ENCODE measurements at places on chromosomes 16 and 17.

- no peak for DNase-seq
These were observed 120.9 kb downstream of the MRM1 start for GRCh38 chr17:36722121-36722902.

DNA sequence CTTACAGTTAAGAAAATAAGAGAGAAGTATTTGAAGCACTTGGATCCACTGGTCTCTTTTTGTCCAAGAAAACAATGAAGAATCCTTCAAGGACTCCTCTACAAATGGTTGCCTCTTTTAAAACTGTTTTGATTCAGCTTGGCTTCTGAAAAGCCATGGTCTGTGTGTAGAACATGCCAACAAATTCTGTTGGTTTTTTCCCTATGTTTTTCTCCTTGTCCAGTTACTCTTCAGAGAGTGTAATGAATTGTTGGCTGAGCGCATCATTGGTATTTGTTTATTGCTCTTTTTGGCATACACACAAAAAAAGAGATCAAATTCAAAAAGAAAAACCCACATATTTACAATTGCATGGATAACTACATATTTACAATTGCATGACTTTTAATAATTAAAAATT is at the start of gene ABCA10:
Gene ABCA10, minus strand, starts transcription at position 249 of the 400 bp plus-strand sequence. CDS start 3,466 bp downstream, outside the sequence.
- no peak for DNase-seq

- DNase-seq: peak; percentile 68
These were observed 122.3 kb downstream of the SSH2 start for GRCh38 chr17:29807520-29808361.

GRCh38 chr17:74274060-74274708 is at the start of gene DNAI2:
DNAI2 (plus strand) TSS chr17:74274234; CDS start chr17:74281818, 7,584 bp downstream.
- DNase-seq: no peak

DNA sequence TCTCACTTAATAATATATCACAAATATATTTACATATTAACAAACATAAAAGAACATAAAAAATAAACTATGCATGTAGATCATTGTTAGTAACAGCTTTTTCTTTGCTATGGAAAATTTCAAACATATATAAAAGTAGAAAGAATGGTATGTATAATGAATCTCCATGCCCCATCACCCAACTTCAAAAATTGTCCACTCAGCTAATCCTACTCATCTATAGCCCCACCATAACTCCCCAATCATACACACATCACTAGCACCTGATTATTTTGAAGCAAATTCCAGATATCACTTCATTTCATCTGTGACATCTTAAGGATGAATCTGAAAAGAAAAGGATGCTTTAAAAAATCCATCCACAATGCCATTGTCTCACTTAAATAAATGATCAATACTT is 46.8 kb downstream of the SHISA6 start:
- no peak for DNase-seq

DNA sequence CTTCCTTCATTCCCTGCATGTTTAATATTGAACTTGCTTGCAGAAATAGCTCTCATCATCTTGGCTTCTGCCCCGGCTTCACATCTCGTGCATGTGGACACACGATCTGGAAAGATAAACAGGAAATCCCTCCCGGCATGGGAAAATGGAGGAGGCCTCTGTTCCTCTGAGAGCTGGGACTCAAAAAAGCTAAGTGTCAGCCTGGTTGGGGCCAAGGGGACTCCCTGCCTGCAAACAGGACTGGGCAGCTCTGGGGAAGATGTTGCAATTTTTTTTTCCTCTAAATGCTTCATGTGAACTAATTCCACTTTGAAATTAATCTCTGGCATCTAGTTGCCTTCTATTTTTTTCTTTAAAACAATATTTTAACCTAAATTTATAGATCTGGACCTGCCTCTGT is 24.8 kb downstream of the ITPRIPL2 start:
- DNase-seq: no peak

- DNase-seq: no peak
These were observed 2.2 kb downstream of the TIMP2 start for GRCh38 chr17:78922816-78923498.

DNA sequence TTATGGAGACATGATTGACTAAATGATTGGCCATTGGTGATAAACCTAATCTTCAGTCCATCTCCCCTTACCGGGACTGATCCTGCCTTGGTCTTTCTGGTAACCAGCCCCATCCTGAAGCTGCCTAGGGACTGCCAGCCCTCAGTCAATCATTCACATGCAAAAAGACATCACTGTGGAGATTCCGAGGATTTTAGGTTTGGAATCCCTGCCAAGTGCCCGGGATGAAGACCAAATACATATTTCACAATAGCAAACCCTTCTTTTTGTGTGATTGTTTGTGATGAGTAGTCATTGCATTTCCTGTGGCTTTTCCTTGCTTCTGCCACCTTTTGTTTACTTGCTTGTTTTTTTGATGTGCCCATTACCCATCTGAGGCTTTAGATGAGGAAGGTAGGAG is 44.0 kb downstream of the EPN2 start:
- no peak for DNase-seq

DNA sequence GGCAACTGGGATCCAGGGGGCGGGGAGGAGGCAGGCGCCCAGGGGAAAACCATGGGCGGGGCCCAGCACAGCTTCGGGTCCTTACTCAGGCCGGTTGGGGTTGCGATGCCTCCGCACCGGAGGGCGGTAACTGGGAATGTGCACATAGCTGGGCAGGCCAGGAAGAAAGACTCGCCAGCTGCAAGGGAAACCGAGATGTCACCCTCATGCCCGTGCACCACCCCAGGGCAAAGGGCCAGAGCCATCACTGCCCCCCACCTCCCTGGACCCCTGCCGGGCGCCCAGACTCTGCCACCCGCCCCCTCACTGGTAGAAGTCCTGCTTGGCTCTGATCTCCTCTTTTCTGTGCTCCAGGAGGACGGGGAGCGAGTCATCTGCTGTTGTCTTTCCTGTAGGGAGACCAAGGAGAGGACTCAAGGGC is 6.7 kb downstream of the ALOX12B start:
- DNase-seq: no peak

GRCh38 chr17:80846932-80847331 is 144.7 kb upstream of the CHMP6 start:
- DNase-seq: no peak

DNA sequence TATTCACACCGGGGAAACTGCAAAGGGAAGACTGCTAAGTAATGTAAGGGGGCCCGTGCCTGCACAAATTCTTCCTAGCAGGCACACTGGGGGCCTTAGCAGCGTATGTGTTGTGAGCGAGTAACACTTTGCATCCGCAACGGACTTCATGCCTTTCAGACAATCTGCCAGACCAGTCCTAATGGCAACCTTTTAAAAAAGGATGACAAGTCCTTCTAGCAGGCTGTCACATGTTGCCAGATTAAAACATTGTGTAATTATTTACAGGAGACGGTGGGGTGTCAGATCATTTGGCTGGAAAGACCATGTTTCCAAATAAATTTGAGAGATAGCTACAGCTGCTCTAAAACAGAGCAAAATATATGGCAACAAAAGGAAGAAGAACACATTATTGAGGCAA is 46.1 kb downstream of the CPPED1 start:
- DNase-seq: no peak

DNA sequence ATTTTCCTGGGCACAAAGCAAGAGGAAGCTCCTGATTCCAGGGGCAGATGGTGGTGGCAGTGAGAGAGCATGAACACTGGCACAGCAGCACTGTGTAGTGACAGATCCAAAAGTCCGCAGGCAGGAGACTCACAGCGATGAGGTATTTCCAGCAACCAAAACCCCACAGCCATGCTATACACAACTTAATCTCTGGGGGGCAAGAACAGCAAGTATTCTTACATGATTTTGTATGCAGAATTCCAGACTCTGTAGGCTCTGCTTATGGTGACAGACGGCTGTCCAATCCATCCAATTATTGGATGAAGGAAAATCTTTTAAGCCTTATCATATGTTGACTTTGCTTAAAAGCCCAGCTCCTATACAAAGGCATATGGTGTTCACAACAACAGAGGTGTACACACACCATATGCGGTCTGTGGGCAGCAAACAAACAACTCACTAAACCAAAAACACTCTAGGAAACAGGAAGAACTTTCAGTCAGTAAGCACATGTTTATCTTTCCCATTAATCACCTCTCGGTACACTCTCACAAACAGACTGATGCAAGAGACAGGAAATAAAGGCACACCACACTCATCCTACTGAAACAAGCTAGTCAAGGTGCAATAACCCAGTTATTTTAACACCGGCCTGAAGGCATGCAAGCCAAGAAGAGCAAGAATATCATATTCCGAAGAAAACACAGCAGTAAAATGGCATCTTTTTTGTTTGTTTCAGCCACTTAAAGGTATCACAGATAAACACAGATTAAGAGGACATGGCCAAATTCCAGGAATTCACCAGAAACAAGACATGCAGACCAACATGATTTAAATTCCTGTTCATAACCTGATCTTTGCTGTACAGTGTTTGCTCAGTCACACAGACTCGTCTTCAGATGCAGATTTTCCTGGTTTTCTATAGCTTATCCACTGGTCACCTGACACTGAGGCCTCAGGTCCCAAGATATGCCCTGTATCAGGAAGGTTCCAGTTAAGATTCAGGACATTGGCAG is 47.8 kb downstream of the ERN1 start:
- peak; percentile 96 for DNase-seq

DNA sequence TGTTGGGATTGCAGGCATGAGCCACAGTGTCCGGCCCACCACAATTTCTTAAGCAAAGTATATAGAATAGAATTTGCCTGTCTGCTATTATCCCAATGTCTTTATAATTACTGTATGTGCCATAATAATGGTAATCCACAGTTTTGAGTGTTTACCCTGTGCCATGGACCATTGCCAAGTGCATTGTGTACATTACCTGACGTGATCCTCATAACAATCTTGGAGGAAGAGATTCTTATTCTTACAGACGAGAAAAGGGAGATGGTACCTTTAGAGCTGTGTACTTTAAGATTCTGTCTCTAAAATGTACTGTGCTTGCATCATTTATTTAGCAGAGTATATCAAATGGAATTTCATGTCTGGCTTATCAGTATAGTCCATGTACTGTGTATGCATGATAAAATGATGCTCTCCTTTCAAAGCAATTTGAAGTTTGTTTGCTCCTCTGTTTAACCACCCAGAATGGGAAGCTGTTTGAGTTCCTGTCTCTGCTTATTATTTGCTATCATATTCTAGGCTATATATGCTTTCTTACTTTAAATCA is 13.8 kb upstream of the CDR2 start:
- DNase-seq: no peak

DNA sequence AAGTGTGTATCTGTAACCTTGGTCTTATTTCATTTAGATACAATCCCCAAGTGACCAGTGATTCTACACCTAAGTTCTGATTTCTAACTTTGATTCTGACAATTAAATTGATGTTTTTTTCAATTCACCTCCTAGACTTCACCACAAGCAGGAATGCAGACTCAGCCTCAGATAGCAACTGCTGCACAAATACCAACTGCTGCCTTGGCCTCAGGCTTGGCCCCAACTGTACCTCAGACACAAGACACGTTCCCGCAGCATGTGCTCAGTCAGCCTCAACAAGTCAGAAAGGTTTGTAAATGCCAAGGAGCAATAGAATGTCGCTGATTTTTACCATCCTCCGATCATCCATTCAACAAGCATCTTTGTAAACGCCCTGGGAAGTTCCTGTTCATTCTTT is 177.7 kb downstream of the MRTFB start:
- no peak for DNase-seq

Data from NCI-H1694 treated with DMSO at 0.1 percent for 48 hours (cell line).